Fibroblast of skin of right quadriceps (primary cell): ENCODE measurements at places on chromosomes 12 and 14.

DNA sequence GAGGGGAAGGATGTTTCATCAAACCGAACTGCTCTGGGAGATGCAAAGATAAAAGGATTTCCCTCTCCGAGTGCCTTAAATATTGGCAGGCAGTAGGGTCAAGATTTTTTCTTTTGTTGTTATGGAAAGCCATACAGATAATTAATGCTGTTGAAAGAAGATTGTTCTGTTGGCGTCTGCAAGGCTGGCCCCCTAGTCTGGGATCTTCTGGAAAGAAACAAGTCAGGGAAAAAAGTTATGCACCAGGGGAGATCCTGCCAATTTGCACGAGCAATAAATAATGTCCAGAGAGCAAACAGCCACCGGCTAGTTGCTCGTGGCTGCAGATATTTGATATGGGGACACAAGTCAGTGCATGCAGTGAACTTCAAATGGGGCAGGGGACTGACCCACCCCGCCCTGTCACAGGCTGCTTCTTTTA is 202.1 kb upstream of the MYL2 start:
- no peak for DNase-seq

DNA sequence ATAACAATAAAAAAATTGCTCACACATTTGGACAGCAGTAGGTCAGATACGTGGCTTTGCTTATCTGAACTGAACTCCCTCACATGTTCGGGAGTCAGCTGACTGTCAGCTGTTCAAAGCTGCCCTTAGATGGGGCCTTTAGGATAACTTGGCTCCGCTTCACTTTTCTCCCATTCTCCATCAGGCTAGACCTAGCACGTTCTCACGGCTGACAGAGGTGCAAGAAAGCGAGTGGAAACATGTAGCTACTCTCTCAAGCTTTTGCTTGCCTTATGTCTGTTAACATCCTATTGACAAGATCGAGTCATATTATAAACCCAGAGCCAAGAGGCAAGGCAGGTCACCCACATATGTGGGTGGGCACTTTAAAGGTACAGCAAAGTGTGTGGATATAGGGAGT is 112.0 kb upstream of the PDZRN4 start:
- no peak for DNase-seq

DNA sequence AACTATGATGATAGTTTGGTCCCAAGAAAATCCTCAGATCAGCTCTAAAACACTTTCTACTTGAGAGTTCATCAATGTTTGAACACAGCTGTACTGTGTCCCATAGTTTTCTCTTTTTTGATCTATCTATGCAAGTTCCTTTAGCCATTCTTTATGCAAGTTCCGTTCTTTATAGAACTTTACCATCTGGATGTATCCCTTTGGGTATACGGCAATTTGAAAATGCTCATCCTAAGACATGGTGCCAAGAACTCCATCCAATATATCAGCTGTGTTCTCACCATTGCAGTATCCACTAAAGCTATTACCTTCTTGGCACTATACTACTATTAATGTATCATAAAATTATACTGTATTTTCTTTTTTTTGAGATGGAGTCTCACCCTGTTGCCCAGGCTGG is 276.9 kb downstream of the NOVA1 start:
- DNase-seq, result no peak

GRCh38 chr14:70905301-70905700 is 2.0 kb upstream of the PCNX1 start:
- DNase-seq, result peak; percentile 78

DNA sequence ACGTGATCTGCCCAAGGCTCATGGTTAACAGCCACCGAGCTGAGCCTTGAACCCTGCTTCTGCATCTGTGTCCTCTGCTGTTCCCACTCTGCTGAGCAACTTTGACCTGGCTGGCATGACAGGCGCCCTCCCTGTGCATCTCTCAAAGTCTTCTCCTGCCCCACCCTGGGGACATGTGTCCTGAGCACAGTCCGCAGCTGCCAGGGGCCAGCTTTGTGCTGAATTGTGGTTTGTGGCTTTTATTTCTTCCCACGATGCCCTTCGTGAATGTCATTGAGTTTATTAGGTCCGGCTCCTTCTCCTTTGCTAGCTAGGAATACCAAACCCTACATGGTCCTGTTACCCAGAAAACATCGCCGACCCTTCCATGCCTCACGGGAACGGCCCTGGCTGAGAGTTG is 161.0 kb downstream of the TSPAN9 start:
- no peak for DNase-seq

DNA sequence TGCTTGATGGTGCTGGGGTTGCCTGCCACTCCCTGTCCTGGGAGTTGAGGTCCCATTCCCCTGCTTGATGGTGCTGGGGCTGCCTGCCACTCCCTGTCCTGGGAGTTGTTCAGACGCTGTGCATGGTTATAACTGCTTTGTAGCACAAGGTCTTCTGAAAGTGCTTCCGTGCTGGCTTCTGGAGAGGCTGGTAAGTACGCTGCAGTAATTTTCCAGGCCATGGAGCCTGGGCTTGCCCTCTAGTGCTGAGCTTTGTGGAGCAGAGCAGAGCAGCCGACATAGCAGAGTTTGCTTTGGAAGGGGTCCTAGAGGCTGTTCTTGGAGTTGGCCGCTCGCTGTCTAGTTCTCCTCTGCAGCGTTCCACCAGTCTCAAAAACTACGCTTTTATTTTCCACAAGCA is 6.3 kb downstream of the B4GALNT3 start:
- no peak for DNase-seq

DNA sequence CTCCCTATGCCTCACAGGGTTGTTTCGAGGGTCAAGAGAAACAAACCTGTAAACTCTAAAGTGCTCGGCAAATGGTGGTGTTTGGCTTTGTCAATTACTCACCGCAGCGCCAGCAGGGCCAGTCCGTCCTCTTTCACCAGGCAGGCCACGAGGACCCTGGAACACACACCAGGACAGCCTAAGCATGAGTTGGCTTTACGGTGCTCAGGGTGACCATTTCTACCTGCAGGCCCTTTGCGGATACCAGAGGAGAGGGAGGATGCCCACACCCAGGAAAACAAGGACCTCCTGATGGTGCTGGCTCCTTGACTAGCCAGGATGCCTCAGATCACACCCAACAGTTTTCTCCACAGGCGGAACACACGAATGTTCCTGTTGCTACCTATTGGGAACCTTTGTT is 11.5 kb downstream of the COL2A1 start:
- no peak for DNase-seq

- peak; percentile 83 for DNase-seq
Observed at GRCh38 chr12:90978117-90978770, 23.3 kb upstream of the CCER1 start.

- DNase-seq, result no peak
Observed at GRCh38 chr12:103085541-103085940, 128.1 kb downstream of the ASCL1 start.

DNA sequence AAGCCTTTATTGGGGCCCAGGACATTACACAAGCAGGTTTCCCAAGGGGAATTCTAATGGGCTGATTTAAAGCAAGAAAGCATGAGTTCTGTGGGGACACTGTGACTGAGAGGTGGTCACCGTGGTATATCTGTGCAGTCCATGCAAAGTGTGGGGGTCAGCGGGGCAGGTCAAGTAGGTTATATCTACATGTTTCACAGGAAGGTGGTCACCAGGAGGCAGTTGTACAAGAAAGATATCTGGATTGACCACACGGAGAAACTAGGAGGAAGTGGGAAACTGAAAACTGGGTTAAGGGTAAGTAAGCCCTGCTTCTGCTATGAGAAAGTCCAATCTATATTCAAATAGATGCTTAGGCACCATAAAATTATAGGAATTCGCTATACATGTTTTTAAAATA is 77.8 kb upstream of the CNOT2 start:
- no peak for DNase-seq

DNA sequence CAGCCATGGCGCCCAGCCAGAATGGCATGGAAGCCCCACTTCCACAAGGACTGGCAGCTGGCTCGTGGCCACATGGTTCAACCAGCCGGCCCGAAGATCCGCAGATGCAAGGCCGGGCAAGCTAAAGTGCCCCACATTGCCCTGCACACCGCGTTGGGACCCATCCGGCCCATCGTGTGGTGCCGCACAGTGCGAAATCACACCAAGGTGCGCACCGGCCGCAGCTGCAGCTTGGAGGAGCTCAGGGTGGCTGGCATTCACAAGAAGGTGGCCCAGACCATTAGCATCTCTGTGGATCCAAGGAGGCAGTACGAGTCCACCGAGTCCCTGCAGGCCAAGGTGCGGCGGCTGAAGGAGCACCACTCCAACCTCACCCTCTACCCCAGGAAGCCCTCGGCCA is 15.9 kb downstream of the CDC42BPB start:
- DNase-seq, result no peak

GRCh38 chr14:32932914-32933628 is 5.6 kb upstream of the NPAS3 start:
- no peak for DNase-seq

DNA sequence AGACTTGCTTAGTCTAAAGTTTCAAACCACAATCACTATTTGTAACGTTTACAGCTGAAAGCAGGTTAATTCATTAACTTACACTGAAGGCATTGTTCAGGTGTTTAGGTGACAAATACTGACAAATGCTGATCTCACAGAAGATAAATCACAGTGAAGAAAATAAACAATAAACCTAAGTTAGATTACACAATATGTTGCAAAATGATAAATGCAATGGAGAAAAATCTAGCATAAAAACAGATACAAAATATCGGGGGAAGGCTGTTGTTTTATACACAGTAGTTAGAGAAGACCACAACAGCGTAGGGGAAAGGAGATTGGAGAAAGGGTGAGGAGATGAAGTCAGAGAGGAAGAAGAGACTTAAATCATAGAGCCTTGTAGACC is 3.0 kb downstream of the SCAF11 start:
- no peak for DNase-seq

DNA sequence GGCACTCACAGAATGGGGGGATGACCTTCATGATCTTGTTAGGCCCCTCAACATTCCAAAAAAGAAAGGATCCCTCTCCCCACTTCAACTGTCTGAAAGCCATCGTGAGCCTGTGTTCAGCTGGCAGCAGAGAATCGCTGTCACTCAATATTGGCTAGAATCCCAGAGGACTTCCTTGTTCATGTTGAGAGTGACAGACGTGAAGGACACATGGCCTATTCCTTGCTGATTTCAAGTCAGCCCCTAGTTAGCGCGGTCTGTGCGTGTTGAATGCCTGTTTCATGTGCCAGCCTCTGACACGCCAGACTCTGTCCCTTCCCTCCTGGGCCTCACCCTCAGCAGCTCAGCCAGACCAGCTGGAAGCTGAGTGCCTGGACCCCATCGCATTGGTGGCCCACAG is 43.1 kb downstream of the DNAH10 start:
- no peak for DNase-seq

DNA sequence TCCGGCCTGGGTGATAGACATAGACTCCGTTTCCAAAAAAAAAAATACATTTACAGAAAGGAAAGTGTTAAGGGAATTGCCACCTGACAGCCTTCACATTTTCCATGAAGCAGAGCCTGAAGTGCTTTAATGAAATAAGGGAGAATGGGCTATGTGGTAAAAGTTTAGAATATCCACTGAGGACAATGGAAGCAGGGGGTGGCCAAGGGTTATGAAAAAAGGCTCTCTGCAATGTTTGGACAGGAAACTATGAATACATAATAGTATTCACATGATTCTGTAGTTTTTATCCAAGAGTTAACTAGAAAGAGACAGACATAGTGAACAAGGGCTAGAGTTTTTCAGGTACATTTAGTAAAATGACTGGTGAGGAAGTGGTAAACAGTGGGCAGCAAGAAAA is 75.3 kb downstream of the COCH start:
- no peak for DNase-seq

GRCh38 chr12:31035226-31035625 is 38.4 kb upstream of the DDX11 start:
- peak; percentile 6 for DNase-seq

DNA sequence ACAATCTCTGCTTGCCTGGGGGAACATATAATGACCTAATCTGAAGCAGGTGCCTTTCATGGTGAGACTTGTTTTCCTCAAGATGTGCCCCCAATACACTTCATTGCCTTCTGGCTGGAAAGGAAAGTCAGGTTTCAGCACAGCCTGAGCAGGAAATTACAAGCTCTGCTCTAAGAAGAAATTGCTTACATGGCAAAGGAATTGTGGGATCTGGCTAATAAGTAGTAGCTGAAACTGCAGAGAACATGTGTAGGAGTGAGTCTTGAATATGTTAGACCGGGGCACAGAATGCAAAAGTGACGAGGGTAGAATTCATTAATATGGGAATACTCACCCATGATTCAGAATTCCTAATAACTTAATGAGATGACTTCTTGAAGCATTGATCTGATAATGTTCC is 6.3 kb upstream of the CFAP54 start:
- DNase-seq, result no peak

GRCh38 chr12:2877953-2878732 is 1.1 kb downstream of the RHNO1 start:
- DNase-seq, result peak; percentile 36

DNA sequence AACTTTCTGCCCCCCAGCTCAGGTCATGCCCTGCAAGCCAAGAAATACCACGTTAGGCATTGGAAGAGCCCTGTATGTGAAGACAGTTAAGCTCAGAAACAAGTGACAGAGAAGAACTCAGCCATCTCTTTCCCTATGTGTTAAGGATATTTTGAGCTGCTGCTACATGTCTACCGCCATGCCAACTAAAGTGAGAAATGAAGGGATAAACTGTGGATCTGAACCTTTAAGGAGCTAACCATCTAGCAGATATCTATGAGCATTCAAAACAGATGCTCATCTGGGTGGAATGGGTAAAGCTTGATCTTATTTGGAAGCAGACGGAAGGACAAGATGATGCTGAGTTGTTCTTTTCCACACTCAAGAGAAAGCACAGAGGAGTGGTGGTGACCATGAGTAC is 250.7 kb downstream of the NTF3 start:
- DNase-seq, result no peak

- DNase-seq, result no peak
Observed at GRCh38 chr14:23434488-23435222, 805 bp downstream of the MYH7 start.

DNA sequence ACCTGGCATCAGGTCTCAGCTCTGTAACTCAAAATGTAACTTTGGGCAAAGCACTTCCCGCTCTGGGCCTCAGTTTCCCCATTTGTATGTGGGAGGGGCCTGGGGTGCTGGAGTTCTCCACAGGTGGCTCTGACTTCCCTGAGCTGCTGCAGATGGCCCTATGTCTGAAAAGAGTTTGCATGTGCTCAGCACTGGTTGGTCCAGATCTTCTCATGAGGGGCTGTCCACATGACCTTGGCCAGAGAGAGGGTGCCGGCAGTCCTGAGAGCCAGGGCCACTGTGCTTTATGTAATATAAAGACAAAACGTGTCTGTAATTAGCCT is 7.2 kb upstream of the CACNA2D4 start:
- DNase-seq, result no peak

GRCh38 chr14:61025251-61026223 is 44.5 kb downstream of the SLC38A6 start:
- peak; percentile 82 for DNase-seq

GRCh38 chr12:100329800-100330199 is 27.1 kb upstream of the SLC17A8 start:
- DNase-seq, result no peak
